ENCODE measurements at places on chromosomes 5 and 9.

DNA sequence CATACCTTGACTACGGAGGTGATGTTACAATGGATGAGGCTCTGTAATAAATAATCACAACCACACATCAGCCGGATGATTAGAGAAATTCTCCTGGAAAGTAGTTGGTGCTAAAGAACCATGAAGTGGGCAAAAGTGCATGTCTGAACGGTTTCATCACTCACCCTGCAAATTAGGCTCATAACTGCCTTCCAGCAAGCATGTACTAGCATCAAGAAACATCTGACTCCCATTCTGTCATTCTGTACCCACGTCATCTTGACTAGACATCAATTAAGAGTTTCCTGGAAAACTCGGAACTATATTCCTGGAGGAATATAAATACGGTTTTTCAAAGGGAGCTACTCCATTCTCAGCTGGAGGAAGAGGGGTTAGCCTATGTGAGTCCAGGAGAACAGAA, 52.2 kb downstream of the HSD17B3 start:
- DNase-seq, result no peak

DNA sequence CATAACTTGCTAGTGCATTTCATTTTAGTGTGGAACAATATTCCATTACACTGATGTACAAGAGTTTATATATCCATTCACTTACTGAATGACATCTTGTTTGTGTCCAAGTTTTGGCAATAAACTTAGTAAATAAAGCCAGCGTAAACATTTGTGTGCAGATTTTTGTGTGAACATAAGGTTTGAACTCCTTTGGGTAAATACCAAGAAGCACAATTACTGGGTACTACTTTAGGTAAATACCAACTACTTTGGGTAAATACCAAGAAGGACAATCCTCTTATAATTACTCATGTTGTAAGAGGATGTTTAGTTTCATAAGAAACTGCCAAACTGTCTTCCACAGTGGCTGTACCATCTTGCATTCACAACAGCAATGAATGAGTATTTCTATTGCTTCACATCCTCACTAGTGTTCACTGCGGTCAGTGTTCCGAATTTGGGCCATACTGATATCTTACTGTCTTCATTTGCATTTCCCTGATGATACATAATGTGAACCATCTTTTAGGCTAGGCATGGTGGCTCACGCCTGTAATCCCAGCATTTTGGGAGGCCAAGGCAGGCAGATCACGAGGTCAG, 2.3 kb upstream of the SYK start:
- DNase-seq, result no peak

DNA sequence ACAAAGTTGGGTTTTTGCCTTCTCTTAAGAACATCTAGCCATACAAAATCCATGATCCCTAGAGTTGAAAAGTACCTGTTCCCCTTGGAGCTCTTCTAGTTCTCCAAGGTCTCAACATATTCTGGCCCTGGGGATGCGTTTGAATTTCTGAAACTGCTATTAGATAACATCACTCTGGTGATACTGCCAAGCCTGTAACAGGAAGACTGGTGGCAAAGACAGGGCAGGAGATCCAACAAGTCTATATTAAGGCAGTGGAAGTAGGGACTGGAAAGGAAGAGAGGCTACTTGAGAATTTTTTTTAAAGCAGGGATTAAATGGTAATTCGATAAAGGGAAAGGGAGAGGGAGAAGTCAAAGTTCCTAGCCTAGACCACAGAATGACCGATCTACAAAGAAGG, 211.5 kb downstream of the TSSK1B start:
- no peak for DNase-seq

DNA sequence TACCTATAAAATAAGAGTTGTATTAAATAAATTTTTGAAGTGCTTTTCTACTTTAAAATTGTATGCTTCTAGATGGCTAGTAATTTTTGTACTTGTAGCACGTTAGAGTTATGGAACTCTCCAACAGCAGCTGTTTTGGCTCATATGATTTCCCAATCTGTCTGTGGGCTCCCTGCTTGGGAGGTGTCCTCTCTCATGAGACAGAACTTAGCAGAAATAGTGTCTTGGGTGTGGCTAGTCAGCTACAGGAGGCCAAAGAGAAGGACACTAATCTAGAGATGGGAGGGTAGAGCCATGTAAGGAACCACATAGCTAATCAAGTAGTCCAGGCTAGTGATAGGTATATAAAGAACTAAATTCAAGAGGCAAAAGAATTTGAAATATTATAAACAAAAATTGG, 78.4 kb upstream of the DAB2 start:
- no peak for DNase-seq

- DNase-seq, result peak; percentile 48
Observed at GRCh38 chr5:112886975-112887374, 25.9 kb downstream of the SRP19 start.

- no peak for DNase-seq
Observed at GRCh38 chr5:75681125-75681830, 36.0 kb downstream of the POC5 start.

- DNase-seq, result no peak
Observed at GRCh38 chr9:92247981-92248380, 45.5 kb downstream of the IARS1 start.

DNA sequence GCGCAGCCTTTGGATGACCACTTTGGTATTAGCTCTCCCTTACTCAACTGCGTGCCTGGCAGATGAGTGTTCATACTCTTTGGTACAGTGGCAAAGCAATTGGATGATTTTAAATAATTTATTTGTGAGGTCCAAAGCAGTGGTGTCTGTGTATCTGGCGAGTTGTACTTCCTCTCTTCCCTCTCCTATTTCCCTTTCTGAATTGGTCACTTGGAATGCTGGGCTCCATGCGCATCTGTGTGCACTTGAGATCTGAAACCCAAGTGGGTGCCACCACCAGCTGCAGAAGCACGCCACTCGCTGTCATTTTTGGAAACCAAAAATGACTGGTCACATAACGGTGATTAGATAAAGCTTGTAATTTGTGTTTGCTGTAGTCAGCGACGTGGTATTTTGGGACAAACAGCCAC, 386.0 kb upstream of the KLF4 start:
- no peak for DNase-seq

DNA sequence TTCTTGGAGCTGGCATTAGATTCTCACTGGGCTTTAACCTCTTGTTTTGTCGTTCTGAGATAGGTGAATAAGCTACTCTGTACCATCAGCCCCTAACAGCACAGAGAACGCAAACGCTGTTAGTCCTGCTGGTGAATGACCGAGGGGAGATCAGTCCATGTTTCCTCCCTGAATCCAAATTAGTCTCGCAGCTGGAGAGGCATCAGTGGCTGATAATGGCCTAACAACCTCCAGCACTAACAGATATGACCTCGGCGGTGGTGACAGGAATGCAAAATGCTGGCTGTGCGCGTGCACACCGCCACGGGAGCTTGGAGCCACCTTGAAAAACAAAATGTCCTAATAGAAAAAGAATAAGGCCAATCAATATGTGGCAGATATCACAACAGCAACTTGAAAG, 77.6 kb upstream of the IRX1 start:
- DNase-seq, result no peak

DNA sequence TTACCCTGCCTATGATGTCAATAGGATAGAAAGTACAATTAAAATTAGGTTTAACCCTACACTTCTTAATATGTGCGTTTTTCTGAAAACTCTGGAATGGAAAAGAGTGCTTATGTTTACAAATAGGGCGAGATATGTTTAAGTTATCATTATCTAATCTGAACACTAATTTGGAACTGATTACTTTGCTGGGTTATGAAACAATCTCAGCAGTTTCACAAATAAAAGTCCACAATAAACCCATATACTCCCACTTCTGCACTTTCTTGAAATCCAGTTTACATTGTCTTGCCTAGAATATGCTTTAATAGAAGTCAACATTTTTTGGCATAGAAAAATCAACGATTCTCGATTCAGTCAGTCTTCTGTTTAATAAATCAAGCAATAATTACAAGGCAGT, 236.3 kb downstream of the NFIB start:
- DNase-seq, result no peak

- DNase-seq, result no peak
Observed at GRCh38 chr5:30997681-30998080, 195.8 kb upstream of the CDH6 start.

GRCh38 chr9:113531919-113532808, 68.6 kb downstream of the RGS3 start:
- DNase-seq, result no peak

- DNase-seq, result peak; percentile 38
Observed at GRCh38 chr5:178483620-178484019, 106.6 kb downstream of the COL23A1 start.

DNA sequence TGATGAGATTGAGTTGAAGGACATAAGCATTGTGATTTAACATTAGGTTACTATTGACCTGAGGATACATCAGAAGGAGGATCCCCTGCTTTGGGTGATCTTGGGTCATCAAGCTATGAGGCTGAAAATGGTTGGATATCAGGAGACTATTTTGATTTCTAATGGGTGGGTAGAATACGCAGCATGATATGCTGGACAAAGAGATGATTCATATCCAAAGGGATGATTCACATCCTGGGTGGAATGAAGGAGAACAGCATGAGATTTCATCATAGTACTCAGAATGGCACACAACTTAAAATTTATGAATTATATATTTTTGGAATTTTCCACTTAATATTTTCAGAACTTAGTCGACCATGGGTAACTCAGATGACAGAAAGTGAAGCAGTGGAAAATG, 1759.5 kb upstream of the C9orf72 start:
- DNase-seq, result no peak

GRCh38 chr5:76351577-76351976, 51.5 kb upstream of the IQGAP2 start:
- DNase-seq, result no peak

- no peak for DNase-seq
Observed at GRCh38 chr5:120239086-120239485, 225.0 kb upstream of the PRR16 start.

DNA sequence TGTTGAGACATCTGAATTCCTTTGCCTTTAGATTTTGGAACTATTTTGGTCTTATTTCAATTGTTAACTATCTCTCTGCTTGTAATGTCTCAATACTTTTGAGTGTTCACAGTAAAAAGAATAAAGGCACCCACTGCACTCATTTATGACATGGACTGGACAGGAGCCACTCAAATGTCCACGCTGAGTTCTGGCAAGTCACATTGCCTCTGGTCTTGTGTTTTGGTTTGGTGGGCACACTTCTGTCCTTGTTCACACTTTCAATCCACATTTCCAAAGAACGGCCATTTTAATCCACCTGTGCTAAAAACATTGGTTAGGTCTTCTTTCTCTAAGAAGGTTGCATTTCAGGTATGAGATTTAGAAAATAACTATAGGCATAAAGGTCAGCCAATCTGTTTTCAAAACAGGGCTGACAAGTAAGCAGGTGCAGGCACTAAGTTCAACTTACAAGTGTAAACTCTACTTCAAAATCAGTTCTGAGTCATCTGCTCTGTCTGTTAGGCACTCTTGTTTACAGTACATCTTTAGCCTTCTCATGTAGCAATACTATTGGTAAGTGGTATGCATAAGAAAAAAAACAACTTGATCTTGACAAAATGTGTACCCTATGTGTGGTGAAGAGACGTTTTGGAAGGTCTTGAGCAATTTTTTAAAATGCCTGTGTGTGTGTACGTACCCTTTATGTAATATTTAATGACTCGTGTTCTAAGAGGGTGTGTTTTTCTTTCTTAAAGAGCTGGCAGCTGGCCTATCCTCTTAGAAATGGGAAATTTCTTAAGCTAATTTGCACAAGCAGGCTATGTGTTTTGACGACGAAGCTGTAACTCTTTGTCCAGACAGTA, 31.5 kb upstream of the ZFAND5 start:
- DNase-seq, result no peak

DNA sequence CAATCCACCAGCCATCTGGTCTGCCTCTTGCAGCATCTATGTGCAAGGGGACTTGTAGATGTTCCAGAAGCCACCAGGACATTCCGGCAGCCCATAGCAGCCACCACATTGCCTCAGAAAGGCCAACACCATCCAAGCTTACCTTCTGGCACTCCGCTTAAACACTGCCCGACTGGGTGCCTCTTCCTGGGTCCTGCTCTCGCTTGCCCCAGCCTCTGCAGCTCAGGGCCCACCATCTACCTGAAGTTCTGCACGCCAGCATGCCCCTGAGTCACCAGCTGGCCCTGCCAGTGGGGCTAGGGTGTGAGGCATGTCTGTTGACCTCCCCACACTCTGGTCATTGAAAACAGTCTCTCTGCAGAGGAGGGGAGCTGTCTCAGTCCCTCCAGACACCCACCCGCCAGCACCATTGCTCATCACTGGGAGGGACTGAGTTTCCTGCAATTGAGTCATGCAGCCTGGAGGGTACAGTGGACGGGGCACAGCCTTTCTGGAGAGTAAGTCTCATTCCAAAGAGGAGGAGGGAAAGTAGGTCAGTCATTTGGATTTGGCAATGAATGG, 16.9 kb upstream of the COL5A1 start:
- DNase-seq, result no peak

DNA sequence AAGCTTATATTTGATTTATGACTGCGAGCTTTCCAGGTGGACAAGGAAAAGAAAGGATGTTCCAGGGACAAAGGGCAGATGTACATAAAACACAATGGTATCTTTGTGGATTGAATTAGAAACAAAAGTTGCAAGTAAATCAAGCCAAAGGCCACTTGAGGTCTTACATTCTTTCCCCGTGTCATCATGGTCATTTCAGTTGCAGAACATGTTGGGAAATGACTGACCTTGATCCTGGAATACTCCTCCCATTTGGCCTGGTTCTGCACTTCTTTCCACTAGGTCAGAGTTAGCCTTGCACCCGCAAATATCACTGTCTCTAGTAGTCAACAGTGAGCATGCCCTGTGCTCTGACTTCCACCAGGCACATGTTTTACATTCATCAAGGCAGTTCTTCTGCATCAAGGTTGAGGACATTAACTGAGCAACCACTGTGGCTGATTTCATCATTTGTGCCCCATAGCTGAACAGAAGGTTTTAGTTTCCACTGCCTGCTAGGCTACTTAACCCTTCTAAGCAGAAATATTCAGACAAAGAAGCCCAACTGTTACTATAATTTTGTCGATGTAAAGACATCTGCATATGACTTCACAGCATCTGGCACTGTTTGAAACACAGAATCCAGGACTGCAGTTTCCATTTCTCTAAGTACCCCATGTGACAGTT, 1161.7 kb upstream of the DMAC1 start:
- no peak for DNase-seq

DNA sequence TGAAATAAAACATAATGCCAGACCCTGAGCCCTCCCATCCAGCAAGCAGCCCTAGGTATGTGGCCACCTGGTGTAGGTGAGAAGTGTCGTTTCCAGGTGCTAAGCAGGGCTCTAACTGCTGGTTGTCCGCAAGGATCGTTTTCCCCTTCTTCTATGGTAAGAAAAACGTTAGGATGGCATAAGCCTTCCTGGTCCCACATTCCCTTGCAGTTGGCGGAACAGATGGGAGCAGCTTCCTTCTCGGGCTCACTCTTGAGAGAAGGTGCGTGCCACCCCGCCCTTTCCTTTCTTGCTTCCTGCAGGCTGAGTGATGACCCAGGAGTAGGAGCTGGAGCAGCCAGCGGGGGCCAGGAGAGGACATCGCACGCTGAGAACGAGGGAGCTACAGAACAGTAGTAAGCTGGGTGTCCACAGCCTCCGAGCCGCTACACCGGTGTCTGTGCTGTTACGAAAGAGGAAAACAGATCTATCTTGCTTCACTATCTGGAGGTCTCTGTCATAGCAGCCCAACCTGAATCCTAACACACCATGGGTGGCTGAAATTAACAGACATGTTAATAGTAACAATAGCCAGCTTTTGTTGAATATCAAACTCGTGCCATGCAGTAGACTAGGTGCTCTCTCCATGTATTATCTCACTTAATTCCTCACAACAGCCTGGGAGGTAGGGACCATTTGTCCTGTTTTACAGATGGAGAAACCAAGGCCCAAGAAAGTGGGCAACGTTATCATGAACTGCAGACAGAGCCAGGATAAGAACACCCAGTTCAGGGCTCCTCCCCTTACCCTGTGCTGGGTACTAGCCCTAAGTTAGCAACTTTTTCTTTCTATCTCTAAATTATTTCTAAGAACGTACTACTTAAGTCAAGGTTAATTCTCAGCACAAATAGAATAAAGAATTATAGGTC, 139.8 kb downstream of the COL23A1 start:
- DNase-seq, result no peak

All from activated CD4-positive, alpha-beta memory T cell treated with anti-CD3 and anti-CD28 coated beads, Interleukin-2, amount 10 ng/mL, durations not matched to agents 7 days and 5 days (primary cell).